ENCODE measurements at places on chromosomes 16 and 17. TPM values are rescaled to one million over a fixed set of nuclear protein-coding genes. Genes with fewer than 3 reads are reported as not detected.

The CD300LB gene
- total RNA-seq = 1.3 TPM

The FAM117A gene
- total RNA-seq = 11.8 TPM

The ZFPM1 gene
- 8.4 TPM for total RNA-seq

The RAC3 gene
- total RNA-seq = 3.4 TPM

The CD19 gene
- total RNA-seq = not detected

The KRT24 gene
- total RNA-seq = not detected

The OMG gene
- total RNA-seq = 10.3 TPM

The KRT36 gene
- not detected for total RNA-seq

The CLEC18B gene
- total RNA-seq = not detected
